ENCODE measurements at places on chromosomes 1 and 21. TPM values are rescaled to one million over a fixed set of nuclear protein-coding genes. Genes with fewer than 3 reads are reported as not detected.

Gene CEP104
- total RNA-seq = 26.1 TPM

Gene GNAT2
- total RNA-seq = not detected

Gene VAV3
- 11.0 TPM for total RNA-seq

Gene RPE65
- total RNA-seq = not detected

Gene SPRR4
- not detected for total RNA-seq

Data from skeletal muscle tissue (tissue), 5 donors.